Activated naive CD4-positive, alpha-beta T cell treated with anti-CD3 and anti-CD28 coated beads, Interleukin-2, amount 10 ng/mL, durations not matched to agents 7 days and 5 days (primary cell): ENCODE measurements at places on chromosomes 1 and 21.
A peak's percentile ranks its signal among the peaks of the same experiment; 100 is the strongest.

DNA sequence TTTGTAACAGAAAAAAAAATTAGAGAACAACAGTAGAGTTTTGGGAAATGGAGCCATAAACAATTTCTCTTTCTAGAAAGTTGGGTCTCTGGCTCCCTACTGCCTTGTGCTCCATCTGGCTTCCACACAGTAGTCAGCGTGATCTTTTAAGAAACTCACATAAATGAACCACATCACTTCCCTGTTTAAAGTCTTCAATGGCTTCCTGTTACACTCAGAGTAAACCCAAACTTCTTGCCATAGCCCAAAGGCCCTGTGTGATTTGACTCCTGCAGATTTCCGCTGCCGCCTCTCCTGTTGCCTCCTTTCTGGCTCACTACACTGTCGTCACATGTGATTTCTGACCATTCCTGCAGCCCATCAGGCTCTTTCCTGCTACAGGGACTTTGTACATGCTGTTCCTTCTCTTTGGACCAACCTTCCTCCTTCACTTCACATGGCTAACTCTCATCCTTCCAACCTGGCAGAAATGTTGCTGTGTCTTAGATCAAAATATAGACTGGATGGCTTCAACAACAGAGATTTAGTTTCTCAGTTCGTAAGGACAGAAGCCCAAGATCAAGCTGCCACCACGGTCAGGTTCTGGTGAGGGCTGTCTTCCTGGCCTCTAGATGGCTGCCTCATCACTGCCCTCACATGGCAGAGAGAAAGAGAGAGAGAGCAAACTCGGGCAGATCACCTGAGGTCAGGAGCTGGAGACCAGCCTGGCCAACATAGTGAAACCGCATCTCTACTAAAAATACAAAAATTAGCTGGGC lies 34.0 kb downstream of the OPRD1 start:
- no peaks in the 10 kb centered on the region for H3K36me3 ChIP-seq
- peak; percentile 28 for DNase-seq
- no peak overlapping the region for H3K4me3 ChIP-seq
- peaks cover 10% of the 10 kb centered on the region for H3K27me3 ChIP-seq
- peak overlapping the region; percentile 53 for H3K27ac ChIP-seq
- H3K4me1 ChIP-seq, result peaks cover 9% of the 10 kb centered on the region

DNA sequence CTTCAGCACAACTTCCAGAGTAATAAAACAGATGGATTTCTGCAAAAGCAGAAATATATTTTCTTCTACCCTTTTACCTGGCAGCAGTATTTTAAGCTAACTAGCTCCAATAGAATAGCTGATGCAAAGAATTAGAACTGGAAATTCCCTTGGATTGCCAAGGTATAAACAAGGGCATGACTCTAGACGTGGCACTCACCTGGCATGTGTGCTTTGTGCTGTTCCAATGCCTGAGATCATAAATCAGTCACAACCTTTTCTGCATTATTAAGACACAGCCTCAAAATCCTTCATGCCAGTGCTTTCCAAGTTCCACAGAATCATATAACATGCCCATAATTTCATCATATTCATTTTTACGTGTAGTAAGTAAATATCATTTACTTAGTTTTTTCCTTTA lies 1048.7 kb downstream of the ADGRL2 start:
- no peak overlapping the region for H3K4me3 ChIP-seq
- no peak for DNase-seq
- H3K36me3 ChIP-seq, result no peaks in the 10 kb centered on the region
- H3K4me1 ChIP-seq, result no peaks in the 10 kb centered on the region

DNA sequence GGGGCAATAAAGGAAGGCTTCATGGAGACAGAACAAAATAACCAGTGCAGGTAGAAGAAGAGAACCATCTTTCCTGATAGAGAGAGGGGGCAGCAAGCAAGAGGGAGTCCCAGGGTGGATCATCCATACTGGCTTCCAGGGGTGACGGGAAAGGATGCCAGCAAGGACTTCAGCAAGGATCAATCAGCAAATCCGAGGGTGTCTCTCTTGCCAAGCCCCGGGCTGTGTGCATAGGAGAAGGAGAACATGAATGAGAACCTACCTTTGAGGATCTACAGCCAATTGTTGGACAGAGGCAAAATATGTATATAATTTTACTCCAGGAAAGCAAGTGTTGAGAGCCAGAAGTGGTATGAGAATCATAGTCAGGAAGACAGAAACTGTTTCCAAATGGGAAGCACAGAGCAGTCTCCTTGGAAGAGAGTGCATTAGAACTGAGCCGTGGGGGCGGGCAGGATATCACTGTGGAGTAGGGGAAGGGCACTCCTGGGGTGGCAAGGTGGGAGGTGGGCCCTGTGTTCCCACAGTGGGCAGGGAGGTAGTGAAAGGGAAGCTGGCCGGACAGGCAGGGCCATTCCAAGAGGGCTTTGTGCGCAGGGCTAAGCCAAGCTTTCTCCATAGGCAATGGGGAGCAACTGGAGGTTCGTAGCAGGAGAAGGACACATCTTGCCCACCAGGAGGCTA lies 1.1 kb upstream of the S100A9 start:
- peaks cover 32% of the 10 kb centered on the region for H3K27me3 ChIP-seq
- no peaks in the 10 kb centered on the region for H3K36me3 ChIP-seq
- H3K4me1 ChIP-seq, result peaks cover 23% of the 10 kb centered on the region
- H3K4me3 ChIP-seq, result no peak overlapping the region

DNA sequence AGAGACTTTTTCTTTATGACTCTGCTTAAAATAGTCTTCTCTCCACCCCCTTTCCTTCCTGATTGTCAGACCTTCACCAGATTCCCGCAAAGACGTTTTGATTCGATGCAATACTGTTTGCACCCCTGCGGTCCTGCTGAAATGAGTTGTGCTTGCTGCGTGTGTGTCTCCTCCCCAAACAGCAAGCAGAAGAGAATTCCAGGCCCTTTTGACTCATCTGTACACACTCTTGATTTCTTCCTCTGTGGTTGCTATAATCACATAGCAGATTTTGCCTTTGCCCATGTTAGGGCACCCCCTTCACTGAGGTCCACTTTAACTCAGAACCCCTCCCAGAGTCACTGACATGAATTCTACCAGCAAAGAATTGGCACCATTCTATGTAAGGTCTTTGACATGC lies 136.5 kb downstream of the ZZZ3 start:
- no peaks in the 10 kb centered on the region for H3K4me1 ChIP-seq
- no peak overlapping the region for H3K4me3 ChIP-seq
- no peak for DNase-seq

GRCh38 chr21:26965040-26965906 lies 1.6 kb downstream of the ADAMTS5 start:
- H3K27me3 ChIP-seq, result peaks cover 44% of the 10 kb centered on the region
- H3K4me3 ChIP-seq, result no peak overlapping the region
- no peak overlapping the region for H3K27ac ChIP-seq
- no peaks in the 10 kb centered on the region for H3K4me1 ChIP-seq

DNA sequence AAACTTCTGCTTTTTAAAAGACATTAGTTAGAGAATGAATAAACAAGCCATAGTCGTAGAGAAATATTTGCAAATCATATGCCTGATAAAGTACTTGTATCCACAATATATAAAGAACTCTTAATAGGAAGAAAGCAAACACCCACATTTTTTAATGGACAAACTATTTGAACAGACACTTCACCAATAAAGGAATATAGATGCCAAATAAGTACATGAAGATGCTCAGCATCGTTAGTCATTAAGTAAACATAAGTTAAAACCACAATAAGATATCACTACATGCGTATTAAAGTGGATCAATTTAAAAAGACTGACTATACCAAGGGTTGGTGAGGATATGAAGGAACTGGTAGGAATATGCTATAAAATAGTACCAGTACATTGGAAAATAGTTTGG lies 142.3 kb upstream of the ZC3H11B start:
- DNase-seq, result no peak
- H3K27ac ChIP-seq, result no peak overlapping the region
- H3K36me3 ChIP-seq, result no peaks in the 10 kb centered on the region
- no peaks in the 10 kb centered on the region for H3K27me3 ChIP-seq

GRCh38 chr21:23837564-23837963 lies 1769.7 kb downstream of the MRPL39 start:
- no peak for DNase-seq
- H3K36me3 ChIP-seq, result no peaks in the 10 kb centered on the region
- H3K27ac ChIP-seq, result no peak overlapping the region
- H3K4me1 ChIP-seq, result no peaks in the 10 kb centered on the region

DNA sequence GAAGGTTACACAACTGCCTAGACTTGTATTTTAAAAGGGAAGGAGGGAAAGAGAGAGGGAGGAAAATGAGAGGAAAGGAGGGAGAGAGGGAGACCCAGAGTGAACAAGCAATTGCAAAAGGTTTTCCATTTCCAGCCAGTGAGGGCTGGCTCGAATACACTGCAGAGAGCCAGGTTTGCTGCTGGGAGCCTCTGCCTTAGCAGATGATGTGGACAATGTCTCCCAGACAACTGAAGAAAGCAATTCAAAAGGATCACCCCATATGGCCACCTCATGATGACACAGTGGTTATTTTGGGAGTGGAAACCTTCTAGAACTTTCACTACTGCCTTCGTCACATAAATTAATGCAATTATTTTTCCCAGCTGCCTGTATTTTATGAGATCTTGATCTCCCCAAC lies 86.4 kb downstream of the BCAR3 start:
- no peak overlapping the region for H3K27ac ChIP-seq
- no peak overlapping the region for H3K4me3 ChIP-seq
- peaks cover 8% of the 10 kb centered on the region for H3K4me1 ChIP-seq
- no peak for DNase-seq
- no peaks in the 10 kb centered on the region for H3K36me3 ChIP-seq
- H3K27me3 ChIP-seq, result peaks cover 34% of the 10 kb centered on the region

GRCh38 chr1:16342331-16343062 lies 9.8 kb downstream of the FBXO42 start:
- H3K27ac ChIP-seq, result no peak overlapping the region
- peaks cover 2% of the 10 kb centered on the region for H3K4me1 ChIP-seq
- no peak for DNase-seq
- peaks cover 7% of the 10 kb centered on the region for H3K36me3 ChIP-seq
- no peaks in the 10 kb centered on the region for H3K27me3 ChIP-seq

GRCh38 chr1:178072326-178072725 lies 21.6 kb upstream of the RASAL2 start:
- H3K27ac ChIP-seq, result no peak overlapping the region
- H3K27me3 ChIP-seq, result no peaks in the 10 kb centered on the region
- no peak for DNase-seq
- no peaks in the 10 kb centered on the region for H3K4me1 ChIP-seq
- no peak overlapping the region for H3K4me3 ChIP-seq
- H3K36me3 ChIP-seq, result no peaks in the 10 kb centered on the region

DNA sequence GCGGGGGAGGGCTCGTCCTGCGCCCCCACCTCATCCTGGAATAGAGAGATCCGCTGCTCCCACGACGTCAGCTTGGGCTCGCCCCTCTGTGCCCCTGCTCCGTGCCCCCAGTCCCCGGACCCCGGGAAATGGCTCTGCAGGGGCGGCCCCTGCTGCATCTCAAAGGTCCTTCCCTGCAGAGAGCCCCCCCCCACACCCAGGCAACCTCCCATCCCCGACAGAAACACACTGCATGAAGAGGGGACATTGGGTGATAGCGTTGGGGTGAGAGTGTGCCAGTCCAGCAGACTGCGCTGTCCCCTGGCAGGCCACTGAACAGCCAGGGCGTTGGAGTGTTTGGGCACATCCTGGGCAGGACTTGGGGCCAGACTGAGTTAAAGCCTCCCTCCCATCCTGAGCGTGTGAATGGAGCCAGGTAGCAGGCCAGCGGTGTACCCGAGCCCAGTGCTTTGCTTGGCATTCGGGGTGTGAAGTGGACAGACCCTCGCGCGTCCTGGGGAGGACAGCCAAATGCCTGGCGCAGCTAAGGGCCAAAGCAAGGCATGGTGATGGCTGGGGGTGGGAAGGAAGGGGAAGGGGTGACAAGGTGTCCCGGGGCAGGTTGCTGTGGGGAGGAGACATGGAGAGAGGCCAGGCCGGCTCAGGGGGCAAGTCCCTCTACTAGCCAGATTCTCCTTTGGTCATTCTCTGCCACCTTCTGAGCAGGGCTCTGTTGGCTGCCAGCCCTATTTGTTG lies 633 bp upstream of the ETNK2 start:
- no peak for DNase-seq
- H3K27me3 ChIP-seq, result peaks cover 68% of the 10 kb centered on the region
- H3K36me3 ChIP-seq, result no peaks in the 10 kb centered on the region
- H3K4me1 ChIP-seq, result no peaks in the 10 kb centered on the region
- peak overlapping the region; percentile 50 for H3K4me3 ChIP-seq

DNA sequence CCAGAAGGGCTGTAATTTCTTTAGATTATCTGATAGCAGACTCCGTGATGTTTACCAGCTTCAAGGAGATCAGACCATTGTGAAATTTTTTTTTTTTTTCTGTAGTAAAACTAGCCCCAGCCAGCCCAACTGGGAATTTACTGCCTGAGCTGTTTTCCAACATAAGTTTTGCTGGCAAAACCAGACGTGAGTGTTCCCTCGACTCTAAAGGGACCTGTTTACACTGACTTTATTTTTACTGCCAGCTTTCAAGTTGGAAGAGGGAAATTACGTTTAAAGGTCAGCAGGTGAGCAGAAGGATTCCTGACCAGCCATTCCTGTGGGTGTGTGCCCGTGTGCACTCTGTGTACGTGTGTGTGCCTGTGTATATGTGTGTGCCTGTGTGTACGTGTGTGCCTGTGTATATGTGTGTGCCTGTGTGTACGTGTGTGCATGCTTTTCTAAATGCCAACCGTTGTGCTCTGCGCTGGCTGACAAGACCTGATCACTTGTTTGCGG lies 374 bp downstream of the MAB21L3 start:
- no peak overlapping the region for H3K4me3 ChIP-seq
- no peaks in the 10 kb centered on the region for H3K36me3 ChIP-seq
- peaks cover 3% of the 10 kb centered on the region for H3K27me3 ChIP-seq
- DNase-seq, result no peak
- no peaks in the 10 kb centered on the region for H3K4me1 ChIP-seq
- no peak overlapping the region for H3K27ac ChIP-seq

DNA sequence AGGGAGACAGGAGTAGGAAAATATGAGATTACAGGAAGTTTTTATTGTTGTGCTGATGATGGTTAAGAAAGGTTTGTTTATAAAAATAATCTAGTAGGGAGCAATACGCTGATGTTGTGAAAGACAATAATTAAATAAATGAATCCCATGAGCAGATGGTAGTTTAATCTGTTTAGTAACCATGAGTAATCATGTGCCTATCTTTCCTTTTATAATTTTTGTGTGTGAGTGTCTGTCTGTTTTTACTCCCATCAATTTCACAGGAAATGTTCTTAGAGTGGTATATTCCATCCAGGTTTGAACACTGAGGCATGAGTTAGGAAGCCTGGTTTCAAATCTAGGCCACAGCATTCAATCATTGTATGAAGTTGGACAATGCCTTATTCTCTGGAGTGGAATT lies 180.5 kb downstream of the OLFM3 start:
- H3K36me3 ChIP-seq, result no peaks in the 10 kb centered on the region
- no peak for DNase-seq
- no peak overlapping the region for H3K27ac ChIP-seq
- no peak overlapping the region for H3K4me3 ChIP-seq
- H3K27me3 ChIP-seq, result peaks cover 4% of the 10 kb centered on the region
- no peaks in the 10 kb centered on the region for H3K4me1 ChIP-seq

GRCh38 chr1:15965228-15965767 lies 10.6 kb downstream of the ZBTB17 start:
- H3K27ac ChIP-seq, result peak overlapping the region; percentile 86
- DNase-seq, result no peak
- H3K4me1 ChIP-seq, result peaks cover 54% of the 10 kb centered on the region
- peaks cover 37% of the 10 kb centered on the region for H3K36me3 ChIP-seq
